ENCODE measurements at places on chromosomes 5 and 9. TPM values are rescaled to one million over a fixed set of nuclear protein-coding genes. Genes with fewer than 3 reads are reported as not detected.

DNA sequence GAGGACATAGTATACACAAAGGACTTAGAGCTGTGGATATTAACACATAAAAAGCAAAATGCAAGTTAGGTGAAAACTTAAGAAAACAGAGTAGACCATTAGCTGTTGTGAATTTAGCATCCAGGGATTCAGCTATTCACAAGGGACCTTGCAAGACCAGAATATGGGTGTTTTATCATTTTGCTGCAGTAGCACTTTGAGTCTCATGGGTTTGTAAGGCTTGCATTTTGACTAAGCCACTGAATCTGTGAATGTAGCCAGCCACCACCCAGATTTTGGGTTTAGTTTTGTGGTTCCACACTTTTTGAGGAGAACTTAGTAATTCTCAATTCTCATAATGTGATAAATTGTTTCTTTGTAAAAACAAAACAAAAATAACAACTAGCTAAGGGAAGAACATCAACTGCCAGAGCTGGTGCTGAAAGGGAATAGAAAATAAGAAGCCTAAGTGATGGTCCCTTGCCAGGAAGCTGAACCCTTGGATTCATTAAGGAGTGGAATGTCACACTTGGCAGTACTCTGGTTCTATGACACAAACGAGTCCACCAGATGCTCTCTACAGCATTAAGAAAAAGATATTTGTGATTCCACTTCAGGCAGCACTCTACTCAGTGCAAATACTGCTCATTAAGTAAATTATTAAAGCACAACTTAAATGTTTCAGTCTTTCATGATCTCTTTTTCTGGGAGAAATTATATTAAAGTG, 557.4 kb upstream of the ZNF462 start:
- DNase-seq, result peak; percentile 56

- DNase-seq, result no peak
Observed at GRCh38 chr9:72141484-72141883, 7.8 kb upstream of the GDA start.

GRCh38 chr9:105309531-105309931, 65.1 kb downstream of the SLC44A1 start:
- DNase-seq, result no peak

GRCh38 chr5:89878140-89879132, 531.1 kb downstream of the CETN3 start:
- DNase-seq, result no peak

The SLC6A19 gene
- total RNA-seq, result 0.68 TPM

The ZNF454 gene
- total RNA-seq, result 8.9 TPM

DNA sequence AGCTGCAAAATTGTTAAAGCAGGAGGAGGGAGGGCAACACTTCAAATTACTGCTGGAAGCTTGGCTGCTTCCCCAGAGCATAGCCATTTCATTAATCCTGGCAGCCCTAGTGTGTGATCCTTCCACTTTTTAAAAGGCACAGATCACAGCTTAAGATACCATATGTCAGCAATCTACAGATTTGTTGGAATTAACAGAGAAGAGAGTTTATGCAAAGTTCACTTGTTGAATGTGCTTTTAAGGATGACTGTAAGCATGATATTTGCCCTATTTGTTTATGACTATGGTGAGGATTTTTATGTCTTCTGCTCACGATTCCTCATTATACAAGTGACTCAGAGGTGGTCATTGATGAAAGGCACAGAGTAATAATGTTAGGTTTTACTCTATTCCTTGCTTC, 156.0 kb upstream of the CDKN2B start:
- DNase-seq, result no peak

DNA sequence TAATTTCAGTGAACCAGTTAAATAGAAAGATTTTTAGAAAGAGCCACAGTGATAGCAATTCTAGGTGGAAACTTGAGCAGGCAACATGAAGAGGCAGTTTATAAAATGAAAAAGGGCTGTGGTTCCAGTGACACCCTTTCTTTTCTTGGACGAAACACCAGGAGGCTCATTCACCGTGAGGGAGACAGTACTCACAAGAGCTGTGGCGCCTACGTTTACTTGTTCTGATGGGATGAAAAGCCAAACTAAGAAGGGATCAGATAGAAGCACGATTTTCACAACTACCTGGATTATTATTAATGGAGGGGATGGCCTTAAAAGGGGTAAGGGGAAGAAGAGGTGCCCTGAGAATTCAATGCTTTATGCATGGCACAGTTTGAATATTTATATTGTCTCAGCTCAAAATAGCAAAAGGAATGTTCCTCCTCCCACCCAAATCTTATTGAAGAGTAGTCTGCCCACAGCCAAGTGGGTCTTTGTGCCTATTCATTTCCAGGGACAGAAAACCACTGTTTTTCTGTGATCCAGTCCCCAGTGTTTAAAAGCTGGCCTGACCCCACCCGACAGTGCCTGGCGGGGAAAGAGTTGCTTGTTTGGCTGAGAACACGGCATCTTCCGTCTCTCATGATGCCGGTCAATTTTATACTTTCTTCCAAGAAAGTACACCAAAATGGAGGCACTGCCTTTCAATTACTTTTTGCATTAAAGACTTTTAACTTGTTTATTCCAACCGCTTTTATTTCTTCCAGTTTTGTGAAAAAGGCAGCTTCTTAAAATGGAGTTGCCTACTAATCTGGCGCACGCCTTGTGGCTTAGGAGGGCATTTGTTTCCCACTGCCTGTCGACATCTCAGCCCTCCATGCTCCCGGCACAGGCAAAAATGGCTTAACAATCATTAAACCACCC, 51.9 kb downstream of the HABP4 start:
- DNase-seq, result no peak

The GRHPR gene
- 262 TPM for total RNA-seq

The PAEP gene
- total RNA-seq, result not detected

GRCh38 chr5:171898386-171898785, 108.1 kb downstream of the FBXW11 start:
- no peak for DNase-seq

- DNase-seq, result no peak
Observed at GRCh38 chr5:149439899-149440542, 60.9 kb upstream of the IL17B start.

DNA sequence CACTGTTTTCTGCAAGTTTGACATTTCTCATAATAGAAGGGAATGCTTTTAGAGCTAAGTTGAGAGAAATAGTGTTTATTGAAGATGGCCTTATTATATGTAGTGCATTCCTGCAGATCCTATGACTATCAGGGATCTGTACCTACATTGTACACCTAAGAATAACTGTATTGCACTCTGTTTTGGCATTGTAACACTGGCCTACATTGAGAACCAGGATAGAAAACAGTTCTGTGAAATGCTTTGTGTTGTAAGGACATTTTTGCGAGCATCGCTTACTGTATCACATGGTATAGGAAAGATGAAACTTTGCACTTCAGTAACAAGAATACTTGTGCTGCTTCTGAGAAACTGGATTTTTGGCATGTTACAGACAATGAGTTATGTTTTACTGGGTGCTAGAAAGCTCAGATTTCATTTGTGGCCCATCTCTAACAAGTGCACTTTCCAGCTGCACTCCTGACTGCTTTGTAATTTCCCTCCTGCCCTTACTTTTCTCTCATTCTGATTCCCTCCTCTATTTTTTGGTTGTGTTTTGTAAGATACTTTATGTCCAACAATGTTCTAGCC, 30.6 kb downstream of the C9orf85 start:
- DNase-seq, result no peak

DNA sequence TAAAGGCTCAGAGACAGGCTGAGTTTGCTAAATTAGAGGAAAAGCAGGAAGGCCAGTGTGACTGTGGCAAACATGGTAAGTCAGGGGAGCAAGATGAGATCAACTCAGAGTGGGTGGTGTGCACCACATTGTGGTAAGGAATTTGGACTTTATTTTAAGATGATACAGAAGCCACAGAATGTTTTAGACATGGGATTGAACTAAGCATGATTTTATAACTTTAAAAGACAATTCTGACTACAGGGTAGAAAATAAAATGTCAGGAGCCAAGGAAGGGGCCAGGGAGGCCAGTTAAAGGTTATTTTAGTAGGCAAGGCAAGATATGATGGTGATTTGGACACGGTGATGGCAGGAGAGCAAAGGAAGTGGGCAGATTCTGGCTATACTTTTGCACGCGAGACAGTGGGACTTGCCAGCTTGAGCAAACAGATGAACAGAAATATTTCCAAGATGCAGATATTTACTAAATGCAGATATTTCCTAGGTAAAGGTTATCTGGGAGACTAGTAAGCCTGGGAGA, 53.9 kb downstream of the TSSK1B start:
- no peak for DNase-seq

- DNase-seq, result no peak
Observed at GRCh38 chr5:168152660-168153059, 138.8 kb upstream of the WWC1 start.

DNA sequence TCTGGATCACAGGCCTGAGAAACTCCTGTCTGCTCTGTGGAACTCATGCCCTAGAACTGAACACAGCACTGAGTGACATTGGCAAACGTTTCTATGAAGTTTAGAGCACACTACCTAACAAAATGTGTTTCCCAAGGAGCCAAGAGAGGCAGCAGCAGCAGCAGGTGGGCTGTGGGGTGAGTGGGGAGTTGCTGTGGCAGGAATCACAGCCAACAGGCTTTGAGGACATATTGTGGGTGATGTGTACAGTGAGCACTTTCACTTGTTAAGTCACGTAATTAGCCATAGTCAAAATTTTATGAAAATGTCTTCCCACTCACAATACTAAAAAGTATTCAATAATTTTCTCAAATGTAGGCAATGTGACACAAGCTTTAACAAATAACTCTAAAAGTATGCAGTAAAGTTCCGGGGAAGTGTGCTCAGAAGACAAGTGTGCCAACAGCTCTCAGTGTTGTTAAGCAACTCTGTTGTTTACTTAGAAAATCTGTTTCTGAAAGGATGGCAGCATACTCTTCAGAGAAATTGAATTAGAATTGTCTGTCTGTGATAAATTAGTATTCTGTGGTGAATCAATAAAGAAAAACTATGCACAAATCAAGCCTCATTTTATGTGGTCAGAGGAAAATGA, 482.1 kb downstream of the SEMA5A start:
- DNase-seq, result no peak

- DNase-seq, result no peak
Observed at GRCh38 chr5:130110328-130110727, 206.1 kb downstream of the CHSY3 start.

The SV2C gene
- total RNA-seq, result 0.56 TPM

The VLDLR gene
- total RNA-seq, result 17.4 TPM

The C5orf52 gene
- total RNA-seq, result 13.9 TPM

The GAPT gene
- total RNA-seq, result 0.62 TPM

The PCDHB8 gene
- total RNA-seq, result 4.3 TPM

The FBXL7 gene
- total RNA-seq, result 17.3 TPM

DNA sequence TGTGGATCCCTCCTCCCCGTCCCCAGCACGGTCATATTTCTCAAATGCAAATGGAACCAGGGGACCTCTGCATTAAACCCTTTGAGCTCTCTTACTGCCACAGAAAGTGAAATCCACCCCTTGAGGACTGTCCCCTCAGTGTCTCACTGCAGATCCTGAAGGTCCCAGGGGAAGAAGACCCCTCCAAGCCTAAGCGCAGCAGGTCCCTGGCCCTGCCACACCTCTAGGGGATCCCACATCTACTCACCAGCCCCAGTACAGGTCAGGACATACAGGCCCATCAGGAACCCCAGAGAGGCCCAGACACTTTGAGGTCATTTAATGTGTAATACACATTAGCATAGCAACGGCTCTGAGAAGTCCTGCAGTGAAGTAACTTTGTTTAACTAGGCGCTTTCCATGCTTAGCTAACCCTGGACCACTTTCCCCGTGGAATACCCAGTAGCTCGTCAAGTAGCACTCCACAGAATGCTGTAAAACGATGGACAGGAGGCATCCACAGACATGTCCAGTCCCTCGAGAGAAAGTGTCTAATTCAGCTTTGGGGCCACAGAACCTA, 54.7 kb upstream of the ALDH1B1 start:
- DNase-seq, result no peak

GRCh38 chr9:112348257-112349007, 15.0 kb upstream of the PTBP3 start:
- peak; percentile 88 for DNase-seq

The EQTN gene
- total RNA-seq, result 10.5 TPM

DNA sequence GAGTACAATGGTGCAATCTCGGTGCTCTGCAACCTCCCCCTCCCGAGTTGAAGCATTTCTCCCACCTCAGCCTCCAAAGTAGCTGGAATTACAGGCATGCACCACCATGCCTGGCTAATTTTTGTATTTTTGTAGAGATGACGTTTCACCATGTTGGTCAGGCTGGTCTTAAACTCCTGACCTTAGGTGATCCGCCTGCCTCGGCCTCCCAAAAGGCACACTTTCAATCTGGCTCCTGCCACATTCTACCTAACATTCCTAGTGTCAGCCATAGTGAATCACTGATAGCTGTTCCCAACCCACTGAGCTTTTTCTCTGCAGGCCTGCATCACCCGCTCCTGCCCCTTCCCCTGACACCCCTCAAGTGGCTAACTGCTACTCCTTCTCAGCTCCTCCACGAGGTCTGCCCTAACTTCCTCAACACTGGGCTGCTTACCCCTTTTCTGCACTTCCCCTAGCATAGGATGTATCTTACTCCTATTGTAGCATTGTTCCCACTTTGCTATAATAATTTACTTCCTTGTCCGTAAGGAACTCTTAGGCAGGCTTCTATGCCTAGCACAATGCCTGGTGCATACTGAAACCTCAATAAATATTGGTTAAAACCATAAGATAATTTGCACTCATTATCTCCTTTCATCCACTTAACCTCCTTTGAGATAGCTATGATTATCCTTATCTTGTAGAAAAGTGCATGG, 42.0 kb upstream of the LIFR start:
- no peak for DNase-seq

DNA sequence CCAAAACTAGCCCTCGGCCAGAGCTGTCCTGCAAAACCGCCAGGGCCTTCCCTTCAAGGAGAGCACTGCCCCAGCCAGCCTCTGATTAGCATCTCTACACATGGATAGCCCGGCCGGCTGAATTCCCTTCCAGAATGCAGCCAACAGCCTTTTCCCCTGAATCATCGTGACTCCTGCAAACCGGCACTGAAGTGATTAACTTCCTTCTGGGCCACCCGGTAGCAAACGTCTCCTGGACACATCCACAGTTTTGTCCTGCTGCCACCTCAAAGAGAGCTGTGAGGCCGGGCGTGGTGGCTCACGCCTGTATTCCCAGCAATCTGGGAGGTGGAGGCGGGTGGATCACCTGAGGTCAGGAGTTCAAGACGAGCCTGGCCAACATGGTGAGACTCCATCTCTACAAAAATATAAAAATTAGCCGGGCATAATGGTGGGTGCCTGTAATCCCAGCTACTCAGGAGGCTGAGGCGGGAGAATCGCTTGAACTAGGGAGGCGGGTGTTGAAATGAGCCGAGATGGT, 21.1 kb upstream of the EEIG1 start:
- no peak for DNase-seq

DNA sequence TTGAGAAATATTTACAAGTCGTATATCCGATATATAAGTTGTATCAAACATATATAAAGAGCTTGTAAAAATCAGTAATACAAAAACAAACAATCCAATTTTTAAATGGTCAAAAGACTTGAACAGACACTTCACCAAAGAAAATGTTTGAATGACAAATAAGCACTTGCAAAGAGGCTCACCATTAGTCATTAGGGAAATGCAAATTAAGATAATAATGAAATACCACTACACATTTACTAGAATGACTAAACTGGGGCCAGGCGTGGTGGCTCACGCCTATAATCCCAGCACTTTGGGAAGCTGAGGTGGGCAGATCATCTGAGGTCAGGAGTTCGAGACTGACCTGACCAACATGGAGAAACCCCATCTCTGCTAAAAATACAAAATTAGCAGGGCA, 134.6 kb upstream of the HAND1 start:
- no peak for DNase-seq

The COX7C gene
- 258 TPM for total RNA-seq

Data from testis (tissue), 5 donors.